ENCODE measurements at places on chromosomes 5 and 9. TPM values are rescaled to one million over a fixed set of nuclear protein-coding genes. Genes with fewer than 3 reads are reported as not detected.

ANKRD18A gene
- total RNA-seq = 10.9 TPM

PTGR1 gene
- not detected for total RNA-seq

MACIR gene
- 2.7 TPM for total RNA-seq

GRCh38 chr9:134378901-134379338, 52.7 kb downstream of the RXRA start:
- DNase-seq = no peak
- H3K27me3 ChIP-seq = no peaks in the 10 kb centered on the region
- H3K36me3 ChIP-seq = no peaks in the 10 kb centered on the region
- H3K4me1 ChIP-seq = peaks cover 27% of the 10 kb centered on the region
- no peak overlapping the region for H3K27ac ChIP-seq

DNA sequence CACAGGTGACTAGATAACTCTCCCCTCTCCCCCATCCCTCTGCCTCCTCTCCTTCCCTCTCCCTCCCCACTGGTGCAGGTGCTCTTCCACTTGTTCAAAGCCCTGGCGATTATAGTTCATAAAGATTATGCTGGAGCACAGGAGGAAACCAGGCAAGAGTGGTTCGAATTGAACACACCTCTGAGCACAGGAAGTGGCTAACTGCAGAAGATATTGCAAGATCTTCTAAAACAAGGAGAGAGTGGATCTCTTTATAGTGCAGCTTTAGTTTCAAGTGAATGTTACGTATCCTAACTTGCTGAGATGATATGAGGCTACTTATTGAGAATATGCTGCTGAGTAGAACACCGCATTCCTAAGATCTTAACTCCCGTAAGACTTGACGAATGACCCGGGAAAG, 178.4 kb downstream of the GOLPH3 start:
- no peaks in the 10 kb centered on the region for H3K27me3 ChIP-seq
- no peaks in the 10 kb centered on the region for H3K36me3 ChIP-seq
- H3K4me1 ChIP-seq = no peaks in the 10 kb centered on the region
- no peak overlapping the region for H3K27ac ChIP-seq
- H3K4me3 ChIP-seq = no peak overlapping the region
